ENCODE measurements at places on chromosomes 3 and 15.
A peak's percentile ranks its signal among the peaks of the same experiment; 100 is the strongest.

DNA sequence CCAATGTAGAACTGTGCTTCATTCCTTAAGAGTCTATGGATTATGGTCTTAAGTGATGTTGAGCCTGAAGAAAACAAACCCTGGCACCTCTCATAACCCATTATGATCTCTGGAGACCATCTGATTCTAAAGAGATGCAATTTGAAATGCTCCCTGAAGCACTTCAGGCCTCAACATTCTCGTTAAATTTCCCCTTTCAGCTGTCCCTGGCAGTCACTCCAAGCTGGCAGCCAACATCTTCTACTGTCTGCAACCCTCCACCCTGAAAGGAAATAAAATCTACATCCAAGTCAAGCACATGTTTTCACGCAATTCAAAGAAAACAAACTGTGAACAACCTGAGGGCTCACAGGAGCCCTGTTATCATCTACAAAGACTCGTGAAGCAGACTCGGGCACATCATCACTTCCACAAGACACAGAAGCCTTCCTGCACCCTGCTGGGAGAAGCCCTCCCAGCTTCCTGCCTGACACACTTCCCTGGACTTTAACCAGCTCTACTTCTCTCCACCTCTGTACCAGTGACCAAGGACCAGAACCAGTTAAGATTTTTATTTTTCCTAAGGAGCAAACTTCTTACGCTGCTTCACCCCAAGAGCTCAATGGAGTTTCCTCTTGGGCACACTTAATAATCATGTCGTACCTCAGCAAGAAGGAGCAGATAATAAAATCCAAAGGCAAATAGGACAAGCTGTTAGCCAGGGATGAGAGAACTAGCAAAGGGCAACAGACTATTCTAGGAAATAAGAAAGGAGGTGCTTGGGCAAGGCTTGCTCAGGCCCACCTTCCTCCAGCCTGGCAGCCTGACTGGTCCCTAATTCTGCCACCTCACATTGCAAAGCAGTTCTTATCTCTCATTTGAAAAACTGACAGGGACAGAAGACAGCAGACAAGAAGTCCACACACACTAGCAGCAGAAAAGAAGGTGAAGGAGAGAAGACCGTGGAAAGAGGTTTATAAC is 67.1 kb downstream of the MAGI1 start:
- no peak for DNase-seq

- no peak for DNase-seq
These were observed 21.9 kb downstream of the KLHL6 start for GRCh38 chr3:183533412-183534132.

DNA sequence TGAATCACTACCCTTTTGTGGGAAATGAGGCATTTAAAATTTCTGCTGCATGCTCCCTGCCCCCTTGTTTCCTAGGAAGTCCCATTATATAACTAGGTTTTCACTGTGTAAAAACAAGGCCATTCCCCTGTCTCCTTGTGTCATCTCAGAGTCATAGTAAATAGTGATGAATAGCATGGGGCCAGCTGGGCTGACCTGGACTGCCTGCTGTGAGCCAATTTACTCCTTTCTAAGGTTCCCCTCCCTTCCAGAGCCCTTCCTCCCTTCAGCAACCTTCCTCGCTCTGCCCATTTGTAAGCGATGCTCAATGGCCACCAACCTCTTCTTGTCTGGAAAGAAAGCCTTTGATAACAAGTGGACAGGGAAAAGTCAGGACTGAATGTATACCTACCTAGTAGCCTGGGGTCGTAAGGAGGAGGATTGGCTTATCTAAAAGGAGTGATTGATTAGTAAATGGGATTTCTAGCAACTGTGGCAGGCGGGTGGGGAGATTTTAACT is 11.7 kb downstream of the ITGA11 start:
- DNase-seq, result no peak

GRCh38 chr3:114660124-114660523 is 366.3 kb downstream of the TIGIT start:
- no peak for DNase-seq

DNA sequence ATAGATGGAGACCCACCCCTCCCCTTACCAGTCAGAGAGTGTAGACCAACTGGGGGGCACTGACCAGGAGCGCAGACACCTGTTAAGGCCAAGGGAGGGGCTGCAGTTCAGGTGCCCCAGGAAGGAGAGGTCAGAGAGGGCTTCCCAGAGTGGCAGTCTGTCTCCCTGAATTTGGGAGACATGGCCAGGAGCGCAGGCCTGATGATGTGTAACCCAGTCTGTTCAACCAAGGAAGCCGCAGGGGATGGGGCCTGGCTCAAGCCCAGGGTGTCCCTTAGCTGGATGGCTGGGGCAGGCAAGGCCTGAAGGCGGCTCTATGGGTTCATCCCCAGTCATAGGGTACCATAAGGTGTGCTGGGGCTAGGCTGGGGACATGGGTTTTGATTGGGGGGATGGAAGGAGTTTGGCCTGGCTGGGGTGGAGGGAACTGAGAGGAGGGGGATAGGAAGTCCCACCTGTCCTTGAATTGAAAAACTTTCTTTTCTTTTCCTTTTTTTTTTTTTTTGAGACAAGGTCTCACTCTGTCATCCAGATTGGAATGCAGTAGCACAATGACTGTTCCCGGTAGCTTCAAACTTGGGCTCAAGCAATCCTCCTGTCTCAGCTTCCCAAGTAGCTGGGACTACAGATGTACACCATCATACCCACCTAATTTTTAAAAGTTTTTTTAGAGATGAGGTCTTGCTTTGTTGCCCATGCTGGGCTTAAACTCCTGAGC is 75.7 kb downstream of the SMAD6 start:
- no peak for DNase-seq

- peak; percentile 12 for DNase-seq
These were observed 23.3 kb downstream of the CCDC13 start for GRCh38 chr3:42749753-42750231.

GRCh38 chr3:46673151-46674030 is 20.1 kb downstream of the ALS2CL start:
- DNase-seq, result no peak

GRCh38 chr3:71309342-71309741 is 274.2 kb downstream of the FOXP1 start:
- DNase-seq, result peak; percentile 67

- no peak for DNase-seq
These were observed 36.8 kb downstream of the SNTN start for GRCh38 chr3:63689285-63689684.

DNA sequence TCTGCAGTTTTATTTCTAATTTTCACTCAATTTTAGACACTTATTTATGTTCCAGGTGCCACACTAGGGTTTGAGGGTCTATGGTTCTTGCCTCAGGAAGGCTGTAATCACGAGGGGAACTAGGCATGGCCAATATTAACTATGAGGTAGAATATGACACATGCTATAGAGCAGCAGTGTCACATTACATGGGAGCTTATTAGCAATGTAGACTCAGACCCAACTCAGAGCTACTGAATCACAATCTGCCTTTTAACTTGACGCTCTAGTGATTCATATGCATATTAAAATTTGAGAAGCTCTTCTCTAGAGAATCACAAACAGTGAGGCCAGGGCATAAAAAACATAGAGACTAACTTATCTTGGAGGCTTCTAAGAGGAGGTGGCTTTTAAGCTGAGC is 32.8 kb upstream of the MRPL3 start:
- no peak for DNase-seq

GRCh38 chr15:49471733-49472132 is 48.7 kb downstream of the FGF7 start:
- no peak for DNase-seq

DNA sequence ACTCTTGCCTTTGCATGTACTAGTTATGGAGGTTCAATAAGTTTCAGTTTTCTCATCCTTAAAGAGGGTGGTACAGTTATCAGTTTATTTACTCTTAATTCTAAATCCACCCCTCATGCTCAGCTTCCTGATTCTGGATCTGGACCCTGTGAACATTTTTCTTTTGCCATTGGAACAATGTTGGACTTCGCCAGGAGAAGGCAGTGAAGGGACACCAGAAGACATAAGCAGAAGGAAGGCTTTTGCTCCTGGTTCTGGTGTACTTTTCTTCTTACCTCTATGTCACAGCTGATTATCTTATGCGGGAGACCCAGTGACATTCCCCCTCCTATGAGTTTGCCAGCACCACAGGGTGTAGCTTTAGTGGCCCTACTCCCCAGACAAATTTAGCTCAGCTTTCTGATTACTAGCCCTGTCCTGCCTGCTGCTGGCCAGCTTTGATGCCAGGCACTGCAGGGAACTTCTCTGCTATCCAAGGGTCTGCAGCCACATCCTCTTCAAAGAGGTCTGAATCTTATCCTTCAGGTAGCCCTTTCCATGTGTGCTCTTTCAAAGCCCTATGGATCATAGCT is 466.3 kb upstream of the EPHA3 start:
- no peak for DNase-seq

DNA sequence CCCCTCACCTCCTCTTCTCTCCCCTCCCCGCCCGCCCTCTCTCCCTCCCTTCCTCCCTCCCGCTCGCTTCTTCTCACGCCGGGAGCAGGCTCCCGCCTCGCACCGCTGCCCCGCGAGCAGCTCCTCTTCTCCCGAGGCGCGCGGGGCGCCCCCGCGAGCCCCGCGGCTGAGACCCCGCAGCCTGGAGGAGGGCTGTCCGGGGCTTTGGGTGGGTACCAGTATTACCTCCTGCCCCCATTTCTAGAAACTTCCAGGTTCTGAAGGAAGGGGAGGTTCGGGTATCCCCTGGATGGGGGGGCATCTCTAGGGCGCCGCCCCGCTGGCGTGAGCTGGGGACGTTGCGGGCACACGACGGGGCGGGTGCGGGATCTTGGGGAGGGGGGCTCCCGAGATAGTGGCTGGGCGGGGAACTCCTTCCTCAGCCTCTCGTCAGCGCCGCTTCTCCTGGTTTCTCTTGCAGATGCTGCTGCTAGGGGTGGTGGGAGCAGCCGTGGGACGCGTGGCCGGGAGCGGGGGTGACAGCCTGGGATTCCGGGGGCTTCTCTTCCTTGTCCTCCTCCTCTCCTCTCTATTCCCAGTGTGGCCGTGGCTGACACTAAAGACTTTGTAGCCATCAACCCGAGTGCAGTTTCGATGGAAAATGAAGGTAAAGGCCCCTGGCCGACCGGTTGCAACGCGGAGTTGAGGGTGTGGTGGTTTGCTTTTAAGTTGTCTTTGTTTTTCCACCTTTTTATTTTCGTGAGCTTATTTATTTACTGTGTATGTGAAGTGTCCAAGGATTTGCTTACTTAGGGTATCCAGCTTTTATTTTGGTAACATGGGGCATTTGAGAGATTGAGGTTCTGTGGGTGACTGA is 474 bp downstream of the ATP2C1 start:
- DNase-seq, result peak; percentile 48

DNA sequence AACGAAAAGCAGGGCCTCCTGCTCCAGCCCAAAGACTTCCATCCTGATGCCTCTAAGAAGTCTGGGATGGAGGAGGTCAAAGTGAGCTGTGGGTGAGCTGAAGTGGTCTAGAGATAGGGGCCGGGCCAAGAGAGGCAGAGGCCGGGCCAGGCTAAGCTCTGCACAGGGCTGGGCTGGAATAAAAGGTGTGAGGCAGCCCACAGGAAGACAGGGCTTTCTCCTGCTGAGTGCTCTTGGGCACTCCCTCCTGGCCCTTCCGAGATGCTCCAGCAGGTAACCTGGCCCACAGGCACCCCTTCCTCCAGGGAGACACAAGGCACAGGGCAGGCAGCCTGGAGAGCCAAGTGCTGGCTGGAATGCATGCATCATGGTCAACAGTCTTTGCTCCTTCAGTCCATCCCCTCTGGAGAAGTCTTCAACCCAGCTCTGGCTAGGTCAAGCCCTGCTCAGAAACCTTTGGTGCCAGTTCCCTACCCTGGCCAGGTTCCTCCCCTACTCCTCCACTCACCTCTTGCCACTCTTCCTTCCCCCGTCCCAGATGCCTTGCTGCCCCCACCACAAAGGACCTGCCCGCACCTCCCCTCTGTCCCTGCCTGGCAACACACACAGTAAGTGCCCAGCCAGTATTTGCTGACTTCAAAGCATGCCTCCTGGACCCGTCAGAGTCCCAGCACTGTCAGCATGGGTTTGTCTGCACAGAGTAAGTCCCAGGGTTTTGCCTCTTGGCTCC is 93.6 kb downstream of the SEC22A start:
- no peak for DNase-seq

DNA sequence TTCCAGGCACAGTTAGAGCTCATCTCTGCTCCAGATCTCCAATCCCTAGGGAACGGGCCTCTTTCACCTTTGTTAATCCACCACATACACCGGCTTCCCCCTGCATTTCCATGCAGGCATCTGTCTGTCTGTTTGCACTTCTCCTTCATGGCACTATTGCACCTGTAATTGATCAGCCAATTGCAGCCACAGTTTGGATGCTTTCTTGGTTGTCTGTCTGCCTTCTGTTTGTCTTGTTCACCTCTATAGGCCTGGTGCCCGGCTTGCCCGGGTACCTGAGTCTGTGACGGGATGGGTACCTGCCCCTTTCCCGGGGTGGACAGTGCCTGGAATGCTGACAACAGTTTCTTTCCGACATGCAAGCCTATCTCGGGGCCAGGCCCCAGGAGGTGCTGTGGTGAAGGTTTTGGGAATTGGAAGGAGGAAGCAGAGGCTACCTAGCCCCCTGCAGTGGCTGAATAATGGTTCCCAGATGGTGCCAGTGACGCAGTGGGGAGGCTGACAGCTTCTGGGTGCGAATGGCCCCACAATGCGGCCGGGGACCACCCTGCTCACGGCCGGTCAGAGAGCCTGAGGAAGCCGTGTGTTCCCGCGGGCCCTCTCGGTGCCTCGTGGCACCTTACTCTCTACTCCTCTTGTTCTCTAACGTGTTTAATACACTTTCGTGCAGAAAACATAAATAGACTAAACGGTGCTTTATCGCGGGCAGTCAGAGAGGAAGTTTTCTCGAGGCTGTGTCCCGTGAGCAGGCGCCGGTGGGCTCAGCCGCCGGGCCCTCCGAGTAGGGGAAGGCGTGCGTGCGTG is 31.3 kb upstream of the RAB6B start:
- DNase-seq, result no peak

- DNase-seq, result no peak
These were observed 1.9 kb downstream of the ROBO2 start for GRCh38 chr3:77041811-77042210.

DNA sequence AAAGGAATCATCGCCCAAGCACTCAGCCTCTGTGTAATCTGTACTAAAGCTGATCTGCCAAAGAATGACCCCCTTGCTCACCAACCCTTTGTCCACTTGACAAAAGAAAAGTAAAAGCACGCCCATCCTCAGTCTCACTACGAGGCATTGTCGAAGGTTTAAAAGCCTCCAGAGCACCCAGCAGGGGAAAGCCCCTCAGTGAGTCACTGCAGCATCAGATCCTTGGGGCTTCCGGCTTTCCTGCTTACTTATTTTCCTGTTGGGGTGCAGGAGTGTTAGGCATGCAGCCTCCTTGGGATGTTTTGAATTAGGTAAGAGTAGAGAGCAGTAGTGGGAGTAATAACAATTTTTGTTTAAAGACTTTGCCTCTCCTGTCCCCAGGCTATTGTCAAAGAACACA is 216.1 kb downstream of the MTHFS start:
- no peak for DNase-seq

GRCh38 chr15:69475769-69476358 is 23.2 kb downstream of the RPLP1 start:
- DNase-seq, result peak; percentile 80

DNA sequence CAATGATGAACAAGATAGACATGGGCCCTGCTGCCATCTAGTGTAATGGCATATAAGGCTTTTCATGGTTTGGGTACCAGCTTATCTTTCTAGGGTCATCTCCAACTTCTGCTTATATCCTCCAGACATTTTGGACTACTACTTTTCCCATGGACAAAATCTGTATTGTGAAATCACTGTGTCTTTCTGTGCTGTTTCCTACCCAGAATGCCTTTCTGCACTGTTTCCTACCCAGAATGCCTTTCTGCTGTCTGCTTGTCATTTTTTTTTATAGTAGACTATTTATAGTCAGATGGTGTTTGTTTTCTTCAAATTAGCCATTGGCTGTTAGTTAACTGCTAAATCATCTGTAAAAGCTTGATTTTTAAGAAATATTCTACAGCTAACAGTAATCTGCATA is 20.1 kb downstream of the VPS8 start:
- DNase-seq, result no peak

Measured in stimulated activated CD4-positive, alpha-beta T cell treated with anti-CD3 and anti-CD28 coated beads, Interleukin-15, amount 100 ng/mL, for 24 hours (primary cell).